ENCODE measurements at places on chromosomes 5 and 9.

DNA sequence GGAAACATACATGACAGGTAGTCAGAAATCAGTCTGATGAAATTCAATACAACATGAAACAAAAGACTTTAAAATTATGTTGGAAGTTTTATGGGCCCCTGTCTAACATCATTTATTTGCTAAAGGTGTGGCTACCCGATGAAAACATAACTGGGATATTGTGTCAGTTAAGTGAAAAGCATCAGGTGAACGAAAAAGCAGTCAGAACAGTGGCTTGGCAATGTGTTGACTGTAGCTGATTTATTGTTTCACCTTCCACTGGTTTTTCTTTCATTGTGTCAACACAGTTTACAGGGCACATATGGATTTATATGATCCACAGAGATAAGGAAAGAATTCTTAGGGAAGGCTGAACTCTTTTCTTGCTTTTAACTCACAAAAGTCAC lies 429.6 kb upstream of the ZNF608 start:
- H3K27ac ChIP-seq: no peak overlapping the region
- H3K4me1 ChIP-seq: no peaks in the 10 kb centered on the region
- no peak overlapping the region for H3K4me3 ChIP-seq
- no peaks in the 10 kb centered on the region for H3K27me3 ChIP-seq

DNA sequence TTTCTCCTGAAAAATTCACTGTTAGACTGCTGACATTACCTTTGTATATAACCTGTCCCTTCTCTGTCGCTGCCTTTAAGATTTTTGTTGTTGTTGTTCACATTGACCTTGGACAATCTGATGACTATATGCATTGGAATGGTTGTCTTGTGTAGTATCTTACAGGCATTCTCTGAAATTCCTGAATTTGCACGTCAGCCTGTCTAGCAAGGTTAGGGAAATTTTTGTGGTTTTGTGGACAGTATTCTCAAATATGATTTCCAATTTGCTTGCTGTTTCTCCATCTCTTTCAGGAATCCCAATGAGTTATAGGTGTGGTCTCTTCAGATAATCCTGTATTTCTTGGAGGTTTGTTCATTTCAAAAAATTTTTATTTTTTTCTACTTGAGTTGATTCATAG lies 140.8 kb downstream of the PRR16 start:
- no peak overlapping the region for H3K4me3 ChIP-seq
- no peak for DNase-seq
- no peaks in the 10 kb centered on the region for H3K27me3 ChIP-seq
- no peak overlapping the region for H3K27ac ChIP-seq
- H3K4me1 ChIP-seq: no peaks in the 10 kb centered on the region

GRCh38 chr5:111379391-111379816 lies 132.9 kb downstream of the STARD4 start:
- DNase-seq: no peak
- H3K4me3 ChIP-seq: no peak overlapping the region
- H3K4me1 ChIP-seq: no peaks in the 10 kb centered on the region
- H3K27me3 ChIP-seq: no peaks in the 10 kb centered on the region
- H3K27ac ChIP-seq: no peak overlapping the region

- no peaks in the 10 kb centered on the region for H3K27me3 ChIP-seq
- H3K4me3 ChIP-seq: no peak overlapping the region
- no peaks in the 10 kb centered on the region for H3K36me3 ChIP-seq
- H3K27ac ChIP-seq: no peak overlapping the region
- DNase-seq: no peak
- H3K4me1 ChIP-seq: no peaks in the 10 kb centered on the region
Measured at GRCh38 chr5:138054206-138054605, 21.3 kb upstream of the FAM13B start.

- no peak overlapping the region for H3K27ac ChIP-seq
- DNase-seq: no peak
- H3K27me3 ChIP-seq: no peaks in the 10 kb centered on the region
- H3K4me1 ChIP-seq: no peaks in the 10 kb centered on the region
- H3K4me3 ChIP-seq: no peak overlapping the region
Measured at GRCh38 chr5:145854651-145855258, 18.1 kb downstream of the GRXCR2 start.

Data from naive thymus-derived CD4-positive, alpha-beta T cell (primary cell).